ENCODE measurements at places on chromosomes 5 and 9.
A peak's percentile ranks its signal among the peaks of the same experiment; 100 is the strongest.

GRCh38 chr9:68949271-68950000 is 64.5 kb downstream of the PRKACG start:
- no peak for DNase-seq

- DNase-seq = no peak
These were observed 106.6 kb upstream of the HMHB1 start for GRCh38 chr5:143705381-143705780.

GRCh38 chr5:135029477-135030122 is 4.4 kb downstream of the PITX1 start:
- no peak for DNase-seq

- DNase-seq = peak; percentile 86
These were observed 1.5 kb downstream of the RNF145 start for GRCh38 chr5:159207686-159208513.

DNA sequence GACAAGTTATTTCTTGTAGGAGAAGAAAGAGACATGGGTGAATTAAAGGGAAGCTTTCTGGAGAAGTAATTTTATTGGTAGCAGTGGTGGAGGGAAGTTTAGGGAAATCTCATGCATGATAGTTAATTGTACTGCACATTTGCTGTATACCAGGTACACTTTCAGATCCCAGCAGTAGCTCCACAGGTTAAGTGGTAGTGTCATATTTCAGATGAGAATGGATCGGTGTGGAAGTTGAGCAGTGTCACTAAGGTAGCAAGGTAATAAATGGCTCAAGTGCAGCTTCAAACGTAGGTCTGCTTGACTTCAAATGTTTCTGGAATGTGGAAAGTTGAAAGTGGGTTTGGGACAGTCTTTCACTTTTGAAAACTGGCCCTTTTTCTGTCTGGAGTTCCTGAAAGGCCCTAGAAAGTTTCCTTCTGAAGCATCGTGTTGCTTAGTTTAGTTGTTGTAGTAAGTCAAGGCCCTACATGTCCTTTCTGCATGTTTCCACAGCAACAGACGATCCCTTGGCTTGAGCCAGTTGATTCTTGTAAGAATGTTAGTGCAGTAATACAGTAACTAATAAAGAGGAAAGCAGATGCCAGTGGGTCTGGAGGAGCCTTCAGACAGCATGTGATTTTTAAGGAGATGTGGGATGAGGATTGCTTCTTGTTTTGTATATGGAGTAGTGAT is 3.7 kb downstream of the CLTA start:
- DNase-seq = no peak

- DNase-seq = no peak
These were observed 15.8 kb downstream of the GALNT10 start for GRCh38 chr5:154206311-154206710.

DNA sequence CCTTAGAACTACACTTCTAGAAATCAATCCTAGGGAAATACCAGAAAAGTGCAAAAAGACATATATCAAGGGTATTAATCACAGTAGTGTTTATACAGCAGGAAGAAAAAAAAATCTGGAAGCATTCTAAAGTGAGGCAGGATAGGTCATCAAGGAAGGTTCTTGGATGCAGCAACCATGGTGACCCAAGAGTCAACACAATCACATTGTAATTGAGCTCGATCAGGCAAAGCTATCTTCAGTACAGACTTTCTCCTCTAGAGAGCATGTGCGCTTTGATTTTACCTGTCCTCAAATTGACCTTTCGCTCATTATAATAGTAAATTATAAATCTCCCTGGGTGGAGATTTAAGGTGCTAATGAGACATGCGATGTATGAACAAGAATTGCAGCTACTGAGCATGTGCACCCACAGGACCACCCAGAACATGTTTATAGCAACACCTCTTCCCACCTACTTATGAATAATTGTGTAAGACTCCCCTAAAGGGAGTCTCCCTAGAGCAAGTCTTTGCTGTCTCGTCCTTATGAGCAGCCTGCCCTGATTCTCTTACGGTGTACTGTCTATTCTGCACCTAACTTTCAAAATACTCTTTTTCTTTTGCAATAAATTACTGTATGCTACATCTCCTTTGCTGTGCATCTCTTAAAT is 297.7 kb downstream of the ATPSCKMT start:
- DNase-seq = no peak

DNA sequence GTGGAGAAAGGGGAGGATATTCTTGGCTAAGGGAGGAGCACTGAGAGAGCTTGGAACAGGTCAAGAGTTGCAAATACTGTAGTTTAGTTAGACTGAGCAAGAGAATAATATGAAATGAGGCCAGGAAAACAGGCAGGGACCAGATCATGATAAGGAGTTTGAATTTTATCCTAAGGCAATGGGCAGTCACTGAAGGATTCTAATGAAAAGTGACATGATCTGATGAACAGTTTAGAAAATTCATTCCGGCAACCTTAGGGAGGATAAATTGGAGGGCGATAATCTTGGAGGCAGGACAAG is 276.1 kb downstream of the PLK2 start:
- DNase-seq = no peak

- DNase-seq = no peak
These were observed 132.8 kb upstream of the TAF11L2 start for GRCh38 chr5:17364987-17365810.

DNA sequence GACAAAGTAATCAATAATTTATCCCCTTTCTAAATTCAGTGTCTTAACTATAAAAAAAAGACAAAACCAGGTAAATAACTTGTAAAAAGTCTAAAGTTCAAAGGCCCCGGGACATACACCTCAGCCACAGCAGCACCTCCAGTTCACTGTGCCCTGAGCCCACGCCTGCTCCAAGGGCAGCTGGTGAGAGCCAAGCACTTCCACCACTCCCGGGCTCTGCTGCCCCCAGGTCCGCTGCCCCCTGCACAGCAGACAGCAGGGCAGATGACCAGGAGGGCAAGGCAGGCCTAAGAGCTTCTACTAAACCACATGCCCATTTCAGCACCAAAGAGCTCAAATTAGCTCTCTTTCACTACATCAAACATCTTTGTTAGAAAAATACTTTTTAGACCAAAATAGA is 91.9 kb downstream of the CAMSAP1 start:
- DNase-seq = no peak

GRCh38 chr5:77197840-77198554 is 12.5 kb upstream of the PDE8B start:
- no peak for DNase-seq

DNA sequence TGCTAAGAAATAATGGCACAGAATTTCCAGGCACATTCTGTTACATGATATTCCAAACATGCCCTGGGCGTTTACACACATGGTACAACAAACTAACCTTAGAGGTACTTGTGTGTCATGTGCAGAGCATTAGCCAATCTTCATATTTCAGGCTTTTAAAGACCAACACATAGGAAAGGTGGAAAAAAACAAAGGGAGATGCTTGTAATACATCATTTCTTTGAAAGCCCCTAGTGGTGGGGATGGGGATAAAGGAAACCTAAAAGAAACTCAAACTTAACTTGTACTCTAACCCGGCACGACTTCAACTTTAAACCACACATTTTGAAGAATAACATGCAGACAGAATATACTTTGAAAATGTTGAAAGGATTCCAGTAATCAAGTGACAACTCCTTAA is 133.6 kb downstream of the PTPRD start:
- DNase-seq = no peak

GRCh38 chr5:127447827-127448226 is 69.6 kb upstream of the PRRC1 start:
- no peak for DNase-seq

DNA sequence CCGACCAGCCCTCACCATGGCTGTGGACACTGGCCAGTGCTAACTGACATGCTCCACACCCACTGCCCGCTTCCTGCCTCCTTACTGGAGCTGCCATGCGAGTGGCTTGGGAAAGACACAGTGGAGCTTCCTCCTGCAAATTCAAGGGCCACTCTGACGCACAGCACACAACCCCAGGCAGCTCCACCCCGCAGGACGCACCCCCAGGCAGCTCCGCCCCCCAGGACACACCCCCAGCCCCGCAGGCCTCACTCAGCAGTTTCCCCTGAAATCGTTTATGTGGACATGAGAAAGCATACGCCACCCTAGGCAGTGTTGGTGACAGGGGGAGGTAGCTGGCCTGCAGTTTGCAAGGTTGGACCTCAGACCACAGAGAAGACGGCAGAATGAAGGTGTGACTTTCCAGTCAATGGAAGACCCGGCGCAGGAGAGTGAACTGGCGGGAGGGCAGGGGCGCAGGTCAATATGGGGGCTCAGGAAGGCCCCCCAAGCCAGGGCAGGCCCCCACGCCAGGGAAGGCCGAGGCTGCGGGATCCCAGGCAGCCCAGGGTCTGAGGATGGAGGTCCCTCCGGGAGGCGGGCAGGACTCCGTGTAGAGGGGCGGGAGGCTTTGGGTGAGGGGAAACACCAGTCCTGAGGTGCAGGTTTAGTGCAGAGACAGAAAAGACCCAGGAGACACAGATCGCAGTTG is 21.6 kb downstream of the LPCAT1 start:
- peak; percentile 45 for DNase-seq

- DNase-seq = no peak
These were observed 238.4 kb downstream of the GOLPH3 start for GRCh38 chr5:31935496-31936369.

DNA sequence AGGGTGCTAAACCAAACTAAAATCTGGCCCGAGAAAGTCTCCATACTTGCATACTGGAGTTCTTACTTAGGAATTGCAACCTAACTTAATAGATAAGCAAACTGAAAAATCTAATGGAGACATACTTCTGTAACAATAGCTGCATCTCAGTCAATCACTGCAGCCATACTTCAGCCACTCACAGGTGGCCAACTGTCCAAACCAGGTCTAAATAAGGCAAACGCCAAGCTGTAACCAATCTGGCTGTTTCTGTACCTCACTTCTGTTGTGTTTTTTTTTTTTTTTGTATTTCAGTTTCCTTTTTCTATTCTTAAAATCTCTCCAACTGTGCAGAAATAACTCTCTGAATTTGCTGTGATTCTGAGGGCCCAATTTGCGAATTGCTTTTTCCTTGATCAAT is 4.4 kb upstream of the NDUFB6 start:
- DNase-seq = no peak

GRCh38 chr5:134252671-134253070 is 26.8 kb upstream of the PPP2CA start:
- DNase-seq = no peak

DNA sequence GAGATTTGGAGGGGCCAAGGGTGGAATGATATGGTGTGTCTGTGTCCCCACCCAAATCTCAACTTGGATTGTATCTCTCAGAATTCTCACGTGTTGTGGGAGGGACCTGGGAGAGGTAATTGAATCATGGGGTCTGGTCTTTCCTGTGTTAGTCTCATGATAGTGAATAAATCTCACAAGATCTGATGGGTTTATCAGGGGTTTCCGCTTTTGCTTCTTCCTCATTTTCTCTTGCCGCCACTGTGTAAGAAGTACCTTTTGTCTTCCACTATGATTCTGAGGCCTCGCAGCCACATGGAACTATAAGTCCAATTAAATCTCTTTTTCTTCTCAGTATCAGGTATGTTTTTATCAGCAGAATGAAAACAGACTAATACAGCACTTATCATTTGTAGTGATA is 29.5 kb upstream of the SPIN1 start:
- no peak for DNase-seq

DNA sequence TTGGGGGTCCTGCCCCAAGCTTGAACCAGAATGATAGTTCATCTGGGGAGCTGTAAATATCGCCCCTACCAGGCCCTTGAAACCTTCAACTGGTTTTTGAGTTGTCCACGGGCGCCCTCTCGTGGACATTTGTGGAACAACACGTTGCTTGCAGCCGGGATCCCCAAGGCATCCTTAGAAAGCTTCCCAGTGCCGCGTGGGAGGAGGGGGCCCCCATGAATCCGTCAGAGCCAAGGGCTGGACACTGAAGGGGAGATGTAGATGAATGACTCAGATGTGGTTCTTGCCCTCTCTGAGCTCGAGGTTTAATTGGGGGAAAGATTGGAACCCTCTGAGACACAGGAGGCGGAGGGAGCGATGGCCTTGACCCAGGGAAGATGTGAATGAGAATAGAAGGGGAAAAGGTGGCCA is 31.8 kb upstream of the ORM1 start:
- DNase-seq = peak; percentile 47

DNA sequence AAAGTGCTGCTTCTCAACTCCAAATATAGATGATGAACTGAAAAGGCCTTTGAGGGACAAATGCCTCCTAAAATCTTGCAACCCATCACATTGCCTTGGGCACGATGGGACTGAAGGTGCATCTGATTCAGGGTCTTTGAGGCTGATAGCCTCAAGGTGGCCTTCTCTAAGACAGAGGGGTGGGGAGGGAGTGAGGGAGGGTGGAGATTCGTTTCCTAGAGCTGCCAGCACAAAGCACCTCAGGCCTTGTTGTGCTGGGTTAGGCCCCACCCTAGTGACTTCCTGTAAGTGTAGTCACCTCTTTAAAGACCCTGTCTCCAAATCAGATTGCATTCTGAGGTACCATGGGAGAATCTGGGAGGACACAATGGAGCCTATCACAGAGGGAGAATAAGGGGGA is 57.1 kb downstream of the BARX1 start:
- DNase-seq = no peak

DNA sequence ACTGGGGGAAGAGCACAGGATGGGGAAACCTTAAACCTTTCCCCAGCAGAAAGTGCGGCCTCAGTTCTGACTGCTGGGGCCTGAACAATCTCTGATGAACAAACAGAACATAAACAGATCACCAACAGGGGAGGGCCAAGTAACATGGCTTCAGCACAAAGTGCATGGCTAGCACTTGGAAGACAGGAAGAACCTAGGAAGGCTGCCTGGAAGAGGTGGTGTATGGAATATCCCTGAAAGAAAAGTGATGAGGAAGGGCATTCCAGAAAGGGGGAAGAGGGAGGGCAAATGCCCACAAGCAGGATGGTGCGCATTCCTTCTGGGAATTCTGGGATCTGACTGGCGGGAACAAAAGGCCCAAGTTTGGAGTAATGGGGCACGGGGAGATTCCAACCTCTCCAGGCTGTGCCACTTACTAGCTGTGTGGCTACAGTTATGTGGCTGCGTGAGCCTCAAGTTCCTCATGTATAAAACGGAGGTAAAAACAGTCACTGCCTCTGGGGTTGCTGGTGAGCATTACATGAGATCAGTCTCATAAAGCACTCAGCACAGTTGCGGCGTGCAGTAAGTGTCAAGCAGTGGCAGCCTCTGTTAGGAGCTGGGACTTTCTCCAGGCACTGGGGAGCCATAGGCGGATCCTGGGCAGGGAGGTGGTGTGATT is 1.6 kb downstream of the PDGFRB start:
- peak; percentile 16 for DNase-seq

DNA sequence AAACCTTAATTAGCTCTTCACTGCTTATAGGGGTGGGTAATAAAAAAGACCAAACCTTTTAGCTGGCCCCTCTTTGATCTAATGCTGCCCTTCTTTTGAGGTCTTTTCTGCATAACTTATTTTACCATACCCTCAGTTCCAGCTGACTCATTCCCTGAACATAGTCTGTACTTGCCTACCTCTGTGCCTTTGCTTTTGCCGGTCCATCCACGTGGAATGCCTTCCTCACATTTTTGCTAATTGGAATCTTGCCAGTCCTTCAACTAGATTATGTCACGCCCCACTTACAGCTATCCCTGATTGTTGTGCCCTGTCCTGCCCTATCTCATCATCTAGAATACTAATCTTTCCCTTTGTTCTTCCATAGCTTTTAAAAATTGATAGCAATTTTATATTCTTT is 44.2 kb downstream of the FAF2 start:
- no peak for DNase-seq

- DNase-seq = no peak
These were observed 123.3 kb downstream of the SUSD1 start for GRCh38 chr9:112051812-112052211.

Measured in CD4-positive, alpha-beta T cell treated with Interferon alpha-2 for 1 hour (primary cell).